Stimulated activated CD4-positive, alpha-beta T cell treated with anti-CD3 and anti-CD28 coated beads, TNF-alpha, amount 100 ng/mL, for 4 hours (primary cell): ENCODE measurements at places on chromosomes 3 and 15.

DNA sequence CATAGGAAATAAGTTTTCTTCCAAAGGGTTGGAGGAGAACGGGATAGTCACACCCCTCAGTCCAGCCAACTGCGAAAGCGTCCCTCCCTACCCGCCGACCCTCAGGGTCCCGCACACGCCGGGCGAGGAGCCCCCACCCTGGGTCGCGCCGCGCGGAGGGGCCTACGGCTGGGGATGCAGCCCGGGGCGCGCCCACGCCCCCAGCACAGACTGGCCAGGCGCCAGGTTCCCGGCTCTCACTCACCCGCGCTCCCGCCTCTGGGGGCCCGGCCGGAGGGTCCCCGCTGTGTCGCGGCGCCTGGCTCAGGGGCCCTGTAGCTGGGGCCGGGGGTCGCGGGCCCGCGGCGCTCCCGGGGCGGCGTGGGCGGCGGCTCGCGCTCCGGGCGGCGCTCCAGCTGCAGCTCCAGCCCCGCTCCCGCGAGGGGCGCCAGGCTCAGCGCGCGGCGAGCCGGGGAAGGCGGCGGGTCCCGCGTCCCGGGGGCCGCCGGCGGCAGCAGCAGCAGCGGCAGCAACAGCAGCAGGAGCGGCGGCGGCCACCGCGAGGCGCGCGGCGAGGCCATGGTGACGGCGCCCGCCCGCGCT is 375 bp downstream of the HEG1 start:
- peak; percentile 27 for DNase-seq

DNA sequence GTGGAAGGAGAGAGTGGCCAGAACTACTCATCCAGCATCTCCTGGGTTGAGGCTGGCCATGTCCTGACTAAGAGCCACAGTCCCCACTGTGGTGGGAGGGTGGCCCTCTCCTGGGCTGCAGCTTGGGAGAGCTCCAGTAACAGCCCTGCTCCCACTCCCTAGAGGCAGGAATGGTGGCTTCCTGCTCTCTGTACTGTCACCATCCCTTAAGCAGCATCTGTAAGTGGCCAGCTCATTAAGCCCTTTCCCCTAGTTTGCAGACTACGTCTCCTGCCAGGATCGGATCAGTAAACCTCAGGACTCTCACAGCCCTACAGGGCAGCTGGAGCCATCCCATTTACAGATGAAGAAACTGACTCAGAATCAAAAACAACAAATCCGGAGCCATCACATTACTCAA is 30.5 kb downstream of the DNAJB8 start:
- DNase-seq = no peak

- no peak for DNase-seq
Measured at GRCh38 chr15:64430000-64430735, 30.2 kb upstream of the ZNF609 start.

- DNase-seq = no peak
Measured at GRCh38 chr3:72746430-72747411, 101.5 kb downstream of the SHQ1 start.

GRCh38 chr3:48422272-48422671 is 7.6 kb downstream of the PLXNB1 start:
- DNase-seq = no peak

GRCh38 chr3:65151666-65152065 is 463.9 kb upstream of the ADAMTS9 start:
- no peak for DNase-seq
